ENCODE measurements at places on chromosomes 11 and 22. TPM values are rescaled to one million over a fixed set of nuclear protein-coding genes. Genes with fewer than 3 reads are reported as not detected.
A peak's percentile ranks its signal among the peaks of the same experiment; 100 is the strongest.

PNPLA3 gene
- 5.9 TPM for total RNA-seq

GRCh38 chr22:48944433-48944750 lies 883.3 kb downstream of the BRD1 start:
- peaks cover 7% of the 10 kb centered on the region for H3K27me3 ChIP-seq
- DNase-seq = peak; percentile 57
- no peak overlapping the region for H3K4me3 ChIP-seq

DNA sequence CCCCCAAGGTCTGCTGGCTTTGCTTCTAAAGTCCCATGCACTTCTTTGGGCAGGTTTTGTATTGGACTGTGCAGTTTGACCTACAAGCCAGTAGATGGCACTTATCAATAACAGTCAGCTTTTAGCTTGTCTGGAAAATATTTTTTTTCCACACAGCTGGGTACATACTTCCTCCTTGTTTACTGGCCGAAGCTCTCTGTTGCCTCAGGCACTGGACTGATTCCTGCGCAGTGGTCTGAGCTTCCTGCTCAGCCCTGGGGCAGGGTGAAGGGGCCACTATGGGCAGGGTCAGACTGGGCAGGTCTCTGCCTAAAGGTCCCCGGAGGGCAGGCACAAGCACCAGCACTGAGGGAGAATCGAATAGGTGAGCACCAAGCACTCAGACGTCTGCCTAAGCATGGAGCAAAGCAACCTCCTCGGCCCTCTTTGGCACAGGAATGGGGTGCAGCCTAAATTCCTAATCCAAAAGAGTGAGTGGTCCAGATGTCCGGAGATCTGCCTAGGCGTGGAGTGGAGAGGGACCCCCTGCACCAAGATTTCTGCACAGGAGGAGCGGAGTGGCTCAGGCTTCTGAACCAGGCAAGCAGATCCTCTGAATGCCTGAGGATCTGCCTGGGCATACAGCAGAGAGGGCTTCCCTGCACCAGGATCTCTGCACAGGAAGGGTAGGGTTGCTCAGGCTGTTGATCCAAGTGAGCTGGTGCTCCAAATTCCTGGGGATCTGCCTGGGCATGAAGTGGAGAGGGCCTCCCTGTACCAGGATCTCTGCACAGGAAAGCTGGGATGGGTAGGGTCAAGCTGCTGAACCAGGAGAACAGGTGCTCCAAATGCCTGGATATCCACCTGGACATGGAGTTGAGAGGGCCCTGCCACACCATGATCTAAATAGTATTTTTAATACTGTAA lies 105.9 kb upstream of the C11orf58 start:
- no peak overlapping the region for H3K4me3 ChIP-seq
- no peak overlapping the region for H3K27ac ChIP-seq

BDNF gene
- 3.6 TPM for total RNA-seq

DNA sequence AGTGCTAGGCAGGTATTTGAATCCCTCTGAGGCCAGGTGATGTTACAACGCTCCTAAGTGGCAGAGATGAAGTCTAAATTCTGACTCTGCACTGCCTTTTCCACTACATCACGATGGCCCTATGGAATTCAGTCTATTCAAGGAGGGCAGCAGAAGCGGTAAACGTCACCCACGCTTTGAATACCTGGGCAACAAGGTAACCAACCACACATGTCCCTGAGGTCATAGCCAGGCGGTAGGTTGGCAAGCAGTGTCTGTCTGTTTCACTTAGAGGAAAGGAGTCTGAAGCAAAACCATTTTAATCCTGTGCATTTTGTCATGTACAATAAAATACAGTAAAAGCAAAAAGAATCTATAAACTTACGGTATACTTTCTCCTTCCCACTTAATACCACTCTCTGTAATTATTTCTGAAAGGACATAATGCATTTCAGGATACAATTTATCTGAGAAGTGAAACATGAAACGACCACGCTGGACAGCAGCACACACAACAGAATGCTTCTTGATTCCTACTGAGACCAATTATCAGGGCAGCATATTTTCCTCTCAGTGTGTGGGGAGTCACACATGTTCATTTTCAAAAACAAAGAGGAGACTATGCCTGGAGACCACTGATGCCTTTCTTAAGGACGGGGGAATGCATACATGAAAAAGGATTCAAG lies 51.3 kb downstream of the PRDM10 start:
- peaks cover 15% of the 10 kb centered on the region for H3K36me3 ChIP-seq
- no peaks in the 10 kb centered on the region for H3K27me3 ChIP-seq
- H3K27ac ChIP-seq = no peak overlapping the region
- H3K4me1 ChIP-seq = peaks cover 29% of the 10 kb centered on the region
- no peak for DNase-seq

DNA sequence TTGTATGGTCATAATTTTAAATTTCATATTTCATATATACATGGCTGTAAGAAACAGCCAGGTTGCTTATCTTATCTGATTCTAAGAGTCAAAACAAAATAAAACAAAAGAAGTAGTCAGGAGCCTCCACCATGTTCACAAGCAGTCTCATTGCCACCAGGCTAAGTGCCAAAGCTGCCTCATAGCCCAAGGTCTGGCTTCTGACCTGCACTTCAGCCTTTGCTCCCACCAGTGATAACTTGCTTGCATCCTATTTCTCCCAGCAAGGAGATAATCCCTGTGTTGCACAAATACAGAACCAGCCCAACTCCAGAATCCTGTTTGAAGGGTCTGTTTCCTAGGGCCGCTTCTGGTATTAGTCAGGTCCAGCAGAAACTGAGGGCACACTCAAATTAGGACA lies 53.9 kb upstream of the TSKU start:
- DNase-seq = no peak
- H3K4me1 ChIP-seq = no peaks in the 10 kb centered on the region
- no peak overlapping the region for H3K4me3 ChIP-seq

DNA sequence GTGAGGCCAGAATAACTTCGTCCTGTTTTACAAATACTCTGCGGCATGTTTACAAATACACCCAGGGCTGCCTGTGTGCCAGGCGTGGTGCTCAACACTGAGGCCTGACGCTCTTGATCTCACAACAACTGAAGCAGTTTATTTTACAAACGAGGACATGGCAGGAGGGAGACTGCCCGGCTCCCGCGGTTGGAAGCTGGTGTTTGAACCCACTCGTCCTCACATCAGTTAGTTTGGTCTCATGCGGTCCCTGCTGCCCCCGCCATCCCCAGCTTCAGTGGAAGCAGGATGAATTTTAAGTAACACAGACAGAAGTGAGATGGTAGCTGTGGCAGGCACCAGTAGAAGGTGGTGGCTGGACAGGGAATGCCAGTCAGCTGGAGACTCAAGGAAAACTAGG lies 16.4 kb downstream of the KIAA0930 start:
- no peak for DNase-seq
- H3K27me3 ChIP-seq = no peaks in the 10 kb centered on the region
- no peaks in the 10 kb centered on the region for H3K36me3 ChIP-seq
- H3K27ac ChIP-seq = peak overlapping the region; percentile 28

GRCh38 chr11:125514336-125515101 lies 18.5 kb upstream of the FEZ1 start:
- DNase-seq = no peak
- peaks cover 4% of the 10 kb centered on the region for H3K27me3 ChIP-seq
- peaks cover 16% of the 10 kb centered on the region for H3K4me1 ChIP-seq
- H3K4me3 ChIP-seq = no peak overlapping the region

- no peak overlapping the region for H3K27ac ChIP-seq
- peaks cover 11% of the 10 kb centered on the region for H3K36me3 ChIP-seq
- H3K27me3 ChIP-seq = no peaks in the 10 kb centered on the region
- H3K4me3 ChIP-seq = no peak overlapping the region
- H3K4me1 ChIP-seq = no peaks in the 10 kb centered on the region
Measured at GRCh38 chr22:19065929-19066328, 56.3 kb downstream of the DGCR2 start.

DNA sequence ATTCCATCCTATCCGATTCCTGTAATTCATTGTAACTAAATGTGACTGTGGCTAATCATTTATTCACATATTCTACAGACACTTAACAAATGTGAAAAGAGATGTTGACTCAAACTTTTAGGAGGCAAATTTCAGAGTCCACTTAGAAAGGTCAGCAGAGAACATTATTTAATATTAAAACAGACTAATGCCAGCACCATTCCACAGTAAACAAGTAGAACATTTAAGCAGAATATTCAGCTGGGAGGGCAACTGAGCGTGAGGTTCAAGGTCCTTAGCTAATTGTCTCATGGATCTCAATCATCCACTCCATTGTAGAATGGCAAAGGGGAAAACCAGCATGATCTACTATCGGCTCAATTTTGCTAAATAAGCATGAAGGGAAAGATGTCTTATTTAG lies 5.1 kb upstream of the SLC5A12 start:
- no peak for DNase-seq
- H3K27ac ChIP-seq = no peak overlapping the region
- no peak overlapping the region for H3K4me3 ChIP-seq

LRRC56 gene
- total RNA-seq = 1.8 TPM

DNA sequence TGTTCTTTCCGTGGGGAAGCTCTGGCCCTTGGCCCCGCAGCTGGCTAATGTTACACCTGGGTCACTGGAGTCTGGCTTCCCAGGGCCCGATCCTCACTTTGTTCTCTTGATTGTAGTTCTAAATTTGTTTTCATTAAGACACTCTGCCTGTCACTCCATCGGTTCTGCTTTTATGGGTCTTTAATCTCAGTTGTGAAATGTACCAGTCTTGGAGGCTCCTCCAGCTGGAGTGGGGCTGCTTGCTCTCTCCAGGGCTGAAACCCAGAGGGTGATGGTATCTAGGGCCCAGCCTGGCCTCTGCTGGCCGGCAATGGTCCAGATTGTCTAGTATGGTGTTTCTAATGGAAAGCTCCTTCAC lies 352.9 kb downstream of the TENM4 start:
- H3K4me1 ChIP-seq = peaks cover 42% of the 10 kb centered on the region
- no peak for DNase-seq
- H3K36me3 ChIP-seq = no peaks in the 10 kb centered on the region
- H3K27me3 ChIP-seq = no peaks in the 10 kb centered on the region
- H3K27ac ChIP-seq = peak overlapping the region; percentile 83

DNA sequence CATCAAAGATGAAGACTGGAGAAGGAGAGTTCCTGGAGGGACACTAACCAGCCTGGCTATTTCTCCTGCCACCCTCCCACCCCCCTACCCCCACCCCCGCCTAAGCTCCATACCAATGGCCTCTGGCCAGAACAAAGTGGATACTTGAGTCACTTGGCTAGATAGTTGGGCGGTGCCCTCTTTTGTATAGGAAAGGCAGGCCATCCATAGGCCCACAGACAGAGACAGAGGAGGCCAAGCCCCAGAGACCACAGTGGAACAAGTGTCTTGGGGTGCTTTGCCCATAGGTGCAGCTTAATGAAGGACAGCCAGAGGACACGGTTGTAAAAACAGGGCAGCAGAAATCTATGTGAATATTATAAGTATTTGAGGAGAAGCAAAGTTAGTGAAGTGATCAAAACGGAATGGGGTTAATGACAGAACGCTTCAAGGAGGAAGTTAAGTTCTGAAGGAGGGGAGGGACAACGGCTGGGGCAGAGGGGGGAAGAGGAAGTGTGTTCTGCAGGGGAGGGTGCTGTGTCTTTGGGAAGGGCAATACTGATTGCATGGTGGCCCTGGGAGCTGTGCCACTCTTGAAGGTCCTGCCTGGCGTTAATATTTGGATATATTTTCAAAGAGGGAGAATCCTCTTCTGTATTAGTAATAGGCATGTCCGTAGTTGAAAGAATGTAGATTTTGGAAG lies 32.7 kb downstream of the FLI1 start:
- H3K4me3 ChIP-seq = no peak overlapping the region
- H3K4me1 ChIP-seq = peaks cover 46% of the 10 kb centered on the region
- H3K27me3 ChIP-seq = peaks cover 30% of the 10 kb centered on the region
- peaks cover 3% of the 10 kb centered on the region for H3K36me3 ChIP-seq
- no peak overlapping the region for H3K27ac ChIP-seq
- DNase-seq = no peak

DNA sequence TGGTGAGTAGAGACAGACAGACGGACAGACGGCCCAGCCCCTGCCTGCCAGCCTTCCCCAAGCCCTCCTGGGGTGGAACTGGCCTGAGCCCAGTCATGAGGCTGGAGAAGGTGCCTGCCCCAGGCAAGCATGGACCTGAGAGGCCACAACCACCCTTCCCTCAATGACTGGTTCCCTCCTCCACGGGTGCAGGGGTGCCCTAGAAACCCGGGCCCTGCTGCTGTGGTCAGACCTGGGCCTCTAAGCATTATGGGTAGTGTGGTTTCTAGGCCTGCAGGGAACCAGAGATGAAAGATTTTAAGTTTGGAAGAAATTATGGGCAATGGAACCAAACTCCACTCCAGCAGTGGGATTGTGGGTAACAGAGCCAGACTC lies 13.5 kb downstream of the RHBDD3 start:
- H3K27ac ChIP-seq = no peak overlapping the region
- DNase-seq = no peak
- no peaks in the 10 kb centered on the region for H3K36me3 ChIP-seq
- peaks cover 4% of the 10 kb centered on the region for H3K4me1 ChIP-seq
- H3K27me3 ChIP-seq = no peaks in the 10 kb centered on the region
- H3K4me3 ChIP-seq = no peak overlapping the region

BCO2 gene
- total RNA-seq = 2.7 TPM

- H3K27me3 ChIP-seq = no peaks in the 10 kb centered on the region
- no peak for DNase-seq
- no peak overlapping the region for H3K4me3 ChIP-seq
- peaks cover 3% of the 10 kb centered on the region for H3K36me3 ChIP-seq
- H3K27ac ChIP-seq = no peak overlapping the region
- peaks cover 6% of the 10 kb centered on the region for H3K4me1 ChIP-seq
Measured at GRCh38 chr22:48675141-48675829, 1152.4 kb downstream of the BRD1 start.

- H3K4me3 ChIP-seq = no peak overlapping the region
- H3K36me3 ChIP-seq = no peaks in the 10 kb centered on the region
- DNase-seq = no peak
- H3K27ac ChIP-seq = no peak overlapping the region
- H3K4me1 ChIP-seq = peaks cover 15% of the 10 kb centered on the region
- H3K27me3 ChIP-seq = peaks cover 20% of the 10 kb centered on the region
Measured at GRCh38 chr11:35393098-35393497, 26.3 kb downstream of the SLC1A2 start.

GRCh38 chr22:44181033-44181911 lies 547 bp downstream of the PARVG start:
- H3K4me1 ChIP-seq = peaks cover 12% of the 10 kb centered on the region
- H3K36me3 ChIP-seq = peaks cover 3% of the 10 kb centered on the region

DNA sequence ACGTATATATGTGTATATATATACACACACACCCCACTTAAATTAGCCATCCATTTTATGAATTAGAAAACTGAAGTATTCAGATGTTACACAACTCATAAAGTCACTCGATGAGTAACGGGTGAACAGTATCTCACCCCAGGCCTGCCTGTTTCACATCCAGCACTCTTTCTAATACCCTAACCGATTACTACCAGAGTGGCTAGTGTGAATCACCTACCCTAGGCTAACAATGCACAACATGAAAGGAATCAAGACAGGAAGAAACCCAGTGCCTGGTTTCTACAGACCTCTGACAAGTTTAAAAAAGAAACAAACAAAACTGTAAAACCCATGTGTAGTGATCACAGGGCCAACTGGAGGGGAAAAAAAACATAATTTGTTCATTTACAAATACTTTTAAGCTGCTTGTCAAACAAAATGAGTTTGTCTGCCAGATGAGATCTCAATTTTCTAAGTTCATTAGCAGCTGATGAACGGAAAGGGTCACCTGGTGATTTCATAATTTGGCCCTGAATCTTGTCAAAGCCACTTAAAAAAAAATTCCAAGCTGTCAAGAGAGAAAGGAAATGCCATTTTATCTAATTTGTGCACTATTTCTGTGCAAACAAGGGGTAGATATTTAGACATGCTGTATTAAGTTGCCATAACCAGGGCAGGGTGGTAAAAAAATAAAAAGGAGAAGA lies 134.8 kb downstream of the LARGE1 start:
- H3K36me3 ChIP-seq = peaks cover 12% of the 10 kb centered on the region
- no peak overlapping the region for H3K27ac ChIP-seq
- no peak for DNase-seq
- H3K27me3 ChIP-seq = no peaks in the 10 kb centered on the region
